ENCODE measurements at places on chromosomes 7 and 10.

DNA sequence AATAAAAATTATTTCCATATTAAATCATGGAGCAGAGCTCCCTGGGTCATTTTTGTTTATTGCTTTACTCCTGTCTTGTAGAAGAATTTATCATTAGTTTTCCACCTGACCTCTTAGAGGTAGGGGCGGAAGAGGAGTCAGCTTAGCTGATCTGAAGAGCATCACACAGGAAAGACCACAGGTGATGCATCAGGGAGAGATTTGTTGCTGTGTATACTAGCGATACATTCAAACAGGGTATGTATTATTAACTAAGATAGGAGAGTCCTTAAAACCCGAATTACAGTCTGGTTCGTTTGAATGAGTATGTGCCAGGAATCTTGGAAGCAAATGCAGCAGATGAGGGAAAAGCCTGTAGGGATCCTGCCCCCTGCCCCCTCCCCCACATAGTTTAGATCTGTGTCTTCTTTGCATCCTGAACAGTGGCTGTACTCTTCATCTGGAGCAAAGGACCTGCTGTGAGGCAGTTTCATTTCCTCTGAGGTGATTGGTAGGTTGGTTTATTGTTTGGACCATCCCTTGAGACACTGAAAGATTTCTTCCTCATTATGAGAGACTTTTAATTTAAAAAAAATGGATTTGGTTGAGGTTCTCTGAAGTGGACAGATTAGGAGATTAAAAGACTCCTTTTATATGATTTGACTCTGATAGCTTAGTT is 177.0 kb downstream of the SND1 start:
- no peak for DNase-seq

DNA sequence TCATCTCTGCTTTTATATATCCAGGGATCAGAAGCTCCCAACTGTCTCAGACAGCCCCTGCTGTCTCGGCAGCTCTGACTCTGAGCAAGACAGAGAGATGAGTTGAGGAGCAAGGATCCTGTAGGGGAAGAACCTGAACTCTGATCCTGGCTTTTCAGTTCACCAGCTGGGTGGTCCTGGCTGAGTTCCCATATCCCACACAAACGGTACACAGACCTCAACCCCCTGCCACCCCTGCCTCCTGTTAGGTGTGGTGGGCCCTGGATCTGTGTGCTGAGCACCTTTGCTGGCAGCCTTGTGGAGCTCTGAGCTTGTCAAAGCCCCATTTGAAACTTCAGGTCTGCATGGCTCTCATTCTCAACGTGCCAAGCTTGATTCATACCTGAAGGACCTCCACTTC is 54.3 kb upstream of the GPR26 start:
- no peak for DNase-seq

GRCh38 chr10:42623929-42624328 is 14.4 kb downstream of the ZNF33B start:
- DNase-seq, result no peak

- no peak for DNase-seq
Measured at GRCh38 chr10:58311026-58311425, 23.8 kb upstream of the UBE2D1 start.

DNA sequence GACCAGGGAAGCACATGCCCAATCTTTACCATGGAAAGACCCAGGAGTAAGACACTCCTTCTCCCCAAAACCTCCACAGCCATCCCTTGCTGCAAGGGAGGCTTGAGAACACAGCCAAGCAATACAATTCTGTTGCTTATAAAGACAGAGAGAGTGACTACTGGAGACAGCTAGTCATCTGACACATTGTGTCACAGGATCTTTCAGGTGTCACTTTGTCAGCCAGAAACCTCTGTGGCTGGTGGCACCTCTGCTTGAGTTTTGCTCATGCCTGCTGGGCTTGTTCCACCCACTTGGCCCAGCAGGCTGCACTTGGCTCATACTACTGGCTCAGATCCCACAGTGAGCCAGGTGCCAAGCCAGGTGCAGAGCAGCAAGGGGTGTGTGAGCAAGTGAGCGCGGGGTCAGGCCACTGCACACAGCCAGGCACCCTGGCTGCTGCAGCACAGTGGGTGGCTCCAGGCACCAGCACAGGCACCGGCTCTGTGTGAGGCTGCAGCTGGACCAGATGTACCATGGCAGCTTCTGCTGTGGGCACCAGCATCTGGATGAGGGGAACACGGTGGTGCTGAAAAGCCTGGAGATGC is 12.4 kb upstream of the PRLHR start:
- DNase-seq, result no peak

GRCh38 chr7:23380556-23380955 is 81.4 kb downstream of the MALSU1 start:
- no peak for DNase-seq

- no peak for DNase-seq
Measured at GRCh38 chr7:150876817-150877526, 24.7 kb downstream of the AOC1 start.

GRCh38 chr10:32167450-32167849 is 111.2 kb upstream of the KIF5B start:
- DNase-seq, result no peak

DNA sequence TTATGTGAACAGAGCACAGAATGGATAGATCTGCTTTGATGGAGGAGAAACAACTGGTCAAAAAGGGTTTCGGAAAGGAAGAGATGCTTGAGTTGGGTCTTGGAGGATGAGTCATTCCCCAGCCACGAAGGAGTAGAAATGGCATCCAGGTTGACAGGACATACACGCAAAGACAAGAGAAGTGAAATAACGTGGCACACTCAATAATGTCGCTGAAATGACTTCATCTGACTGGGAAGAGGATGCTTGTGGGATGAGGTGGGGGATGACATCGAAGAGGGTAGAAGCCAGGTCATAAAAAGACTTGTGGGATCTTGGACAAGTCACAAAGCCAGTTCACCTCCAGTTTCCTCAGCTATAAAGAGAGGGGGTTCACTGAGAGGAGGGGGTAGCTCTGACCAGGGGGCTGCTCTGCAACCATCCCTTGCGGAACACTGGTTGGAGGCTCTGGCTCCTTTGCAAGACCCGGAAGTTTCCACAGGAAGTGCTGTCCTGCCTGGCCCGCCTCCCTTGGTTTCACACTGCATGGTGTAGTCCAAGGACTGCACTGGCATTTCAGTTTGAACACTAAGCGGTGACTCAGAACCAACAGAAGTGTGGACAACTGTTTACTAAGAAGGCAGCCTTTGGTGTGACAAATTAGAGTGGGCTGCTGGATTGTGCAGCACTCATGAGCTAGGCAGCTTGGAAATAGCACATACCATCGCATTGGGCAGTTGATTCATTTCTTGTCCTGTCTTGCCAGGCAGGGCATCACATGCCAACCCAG is 189.9 kb upstream of the ADO start:
- DNase-seq, result no peak

- DNase-seq, result no peak
Measured at GRCh38 chr7:18429547-18429946, 66.0 kb upstream of the HDAC9 start.

- DNase-seq, result no peak
Measured at GRCh38 chr10:35412900-35413491, 76.7 kb downstream of the CCNY start.

DNA sequence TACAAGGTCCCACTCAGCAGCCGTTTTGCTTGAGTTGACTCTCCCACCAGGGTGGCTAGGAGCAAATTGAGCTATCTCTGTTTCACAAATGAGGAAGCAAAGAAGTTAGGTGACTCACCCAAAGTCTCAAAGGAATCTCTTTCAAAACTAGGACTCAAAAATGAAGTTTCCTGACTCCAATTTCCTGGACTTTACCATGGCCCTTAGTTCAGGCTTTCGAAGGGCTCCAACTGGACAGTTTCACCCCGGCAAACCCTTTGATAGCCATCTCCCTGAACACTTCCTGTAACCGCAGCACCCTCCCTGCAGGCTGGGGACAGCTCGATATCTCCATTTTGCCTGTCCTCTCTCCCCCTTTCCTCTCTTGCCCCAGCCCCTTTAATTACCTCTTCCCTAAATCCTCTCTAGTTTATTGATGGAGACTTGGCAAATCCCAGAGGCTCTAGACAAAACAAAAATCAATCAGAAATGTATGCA is 4.7 kb upstream of the AFAP1L2 start:
- DNase-seq, result no peak

DNA sequence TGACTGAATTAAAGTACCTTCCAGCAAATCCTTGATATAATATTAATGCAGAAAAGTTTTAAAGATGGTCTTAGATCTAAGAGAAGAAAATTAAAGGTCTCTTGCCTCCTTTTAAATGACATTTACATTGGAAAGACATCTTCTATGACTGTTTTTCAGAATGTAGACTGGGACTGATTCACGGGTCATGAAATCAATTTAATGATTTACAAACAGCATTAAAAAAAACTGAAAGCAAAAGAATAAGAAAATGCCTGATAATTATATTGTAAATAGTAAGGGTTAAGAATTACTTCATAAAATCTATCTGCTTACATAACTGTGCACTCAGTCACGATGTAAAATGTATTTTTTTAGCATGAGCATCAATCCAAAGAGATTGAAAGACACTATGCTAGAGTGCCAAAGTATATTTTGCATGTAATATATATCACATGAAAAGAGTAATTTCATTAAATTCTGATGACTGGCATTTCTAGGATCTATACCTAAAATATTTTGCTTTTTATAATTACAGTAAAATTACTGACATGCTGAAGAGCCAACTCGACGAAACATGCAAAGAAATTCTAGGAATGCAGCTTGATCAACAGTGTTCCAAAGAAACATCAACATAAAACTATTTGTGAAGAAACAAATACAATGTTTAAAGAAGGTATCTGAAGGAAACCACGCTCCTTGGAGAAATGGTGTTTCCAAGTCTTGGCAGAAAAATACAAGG is 35.1 kb downstream of the RTKN2 start:
- no peak for DNase-seq

DNA sequence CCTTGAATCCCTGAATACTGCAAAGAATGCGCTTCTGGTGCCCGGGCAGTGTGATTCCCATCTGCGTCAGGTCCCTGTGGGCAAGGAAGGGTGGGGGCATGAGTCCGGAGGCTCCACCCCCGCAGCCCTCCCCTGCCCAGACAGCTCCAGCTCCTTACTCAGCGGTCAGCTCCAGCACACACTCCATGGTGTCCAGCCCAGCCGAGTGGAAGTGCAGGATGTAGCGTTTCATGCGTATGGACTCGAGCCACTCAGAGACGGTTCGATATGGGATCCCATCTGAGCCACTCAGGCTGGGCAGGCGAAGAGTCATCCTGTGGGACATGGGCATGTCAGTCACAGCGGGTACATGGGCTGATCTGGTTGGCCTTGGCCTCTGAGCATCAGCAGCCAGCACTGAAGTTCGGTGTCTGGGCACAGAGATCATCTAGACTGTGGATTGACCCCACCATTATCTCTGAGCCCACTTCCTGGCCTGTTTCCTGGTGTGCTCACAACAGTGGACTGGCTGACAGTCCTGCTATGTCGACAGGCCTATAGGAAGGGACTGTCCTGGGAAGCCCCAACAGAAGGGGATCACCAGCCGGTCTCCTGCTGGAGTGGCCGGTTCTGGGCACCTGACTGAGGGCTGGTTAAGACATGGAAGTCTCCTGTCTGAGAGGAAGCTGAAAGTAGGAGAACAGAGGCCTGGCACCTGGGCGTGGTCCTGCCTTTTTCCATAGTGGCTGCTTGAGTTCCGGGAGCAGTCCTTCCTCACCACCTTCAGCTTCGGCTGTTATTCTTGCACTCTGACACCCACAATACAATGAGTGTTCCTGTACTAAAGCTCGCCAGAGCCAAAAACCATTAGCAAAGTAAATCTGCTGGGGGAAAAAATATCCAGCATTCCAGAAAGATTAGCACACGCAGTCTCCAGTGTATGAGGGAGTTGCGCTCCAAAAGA is 10.6 kb downstream of the ZYX start:
- no peak for DNase-seq

DNA sequence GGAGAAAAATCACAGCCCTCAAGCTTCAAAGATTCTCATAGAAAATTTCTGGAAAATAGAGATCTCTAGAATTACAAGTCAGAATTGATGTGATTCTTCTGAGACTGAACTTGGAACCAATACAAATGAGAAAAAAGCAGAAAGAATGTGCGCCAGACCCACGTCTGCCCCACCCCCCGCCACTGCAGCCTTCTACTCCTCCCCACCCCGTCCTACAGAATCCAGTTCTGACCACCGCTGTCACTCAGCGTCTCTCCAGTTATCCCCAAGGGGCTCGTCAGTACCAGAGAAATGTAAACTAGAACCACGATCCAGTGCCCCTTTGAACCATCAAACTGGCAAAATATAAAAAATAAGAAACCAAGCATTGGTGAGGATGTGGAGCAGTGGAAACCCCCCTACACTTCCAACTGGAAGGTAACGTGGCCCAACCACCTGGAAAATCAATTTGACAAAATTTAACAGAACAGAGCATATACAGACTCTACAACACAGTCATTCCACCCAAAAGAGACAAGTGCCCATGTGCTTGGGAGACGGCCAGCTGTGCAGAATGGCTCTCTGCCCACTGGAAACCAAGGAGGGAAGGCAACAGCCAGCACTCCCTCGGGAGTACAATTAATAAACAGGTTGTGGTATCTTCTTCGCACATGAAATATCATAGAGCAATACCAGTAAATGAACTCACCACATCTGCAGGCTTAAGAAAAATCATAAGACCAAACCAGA is 397.9 kb downstream of the TNS3 start:
- no peak for DNase-seq

GRCh38 chr10:93431361-93431760 is 50.8 kb downstream of the MYOF start:
- no peak for DNase-seq

DNA sequence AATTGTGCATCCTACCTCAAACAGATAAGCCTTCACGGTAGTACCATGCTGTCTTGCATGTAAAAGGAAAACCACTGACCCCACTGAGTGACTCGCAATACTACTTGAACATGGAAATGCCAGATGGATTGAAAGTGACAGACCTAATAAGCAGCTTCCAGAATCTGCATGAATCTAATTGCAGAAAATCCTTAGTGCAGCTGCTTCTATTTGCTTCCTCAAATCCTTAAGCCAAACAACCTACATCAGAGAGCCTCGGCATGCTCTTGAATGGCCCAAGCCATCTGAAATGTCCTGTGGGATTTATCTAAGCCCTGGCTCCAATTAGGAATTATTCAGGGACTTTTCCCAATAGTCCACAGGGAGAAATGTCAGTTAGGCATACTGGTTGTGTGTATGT is 509.5 kb upstream of the CELF2 start:
- DNase-seq, result no peak

DNA sequence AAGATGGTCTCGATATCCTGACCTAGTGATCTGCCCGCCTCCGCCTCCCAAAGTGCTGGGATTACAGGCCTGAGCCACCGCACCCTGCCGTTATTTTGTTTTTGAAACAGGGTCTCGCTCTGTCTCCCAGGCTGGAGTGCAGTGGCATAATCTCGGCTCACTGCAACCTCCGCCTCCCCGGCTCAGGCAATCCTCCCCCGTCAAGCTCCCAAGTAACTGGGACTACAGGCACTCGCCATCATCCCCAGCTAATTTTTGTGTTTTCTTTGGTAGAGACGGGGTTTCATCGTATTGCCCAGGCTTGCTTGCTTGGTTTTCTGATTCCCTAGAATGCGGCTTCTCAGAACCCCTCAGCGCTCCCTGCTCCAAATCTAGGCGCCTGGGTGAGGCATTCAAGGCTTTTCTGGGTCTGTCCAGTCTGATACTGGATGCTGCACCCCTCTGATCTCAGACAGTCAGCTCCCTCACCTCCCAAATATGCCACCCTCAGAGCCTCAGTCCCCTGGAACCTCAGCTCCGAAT is 1.3 kb downstream of the TFR2 start:
- no peak for DNase-seq

- no peak for DNase-seq
Measured at GRCh38 chr7:104986628-104987259, 27.3 kb upstream of the KMT2E start.
